ENCODE measurements at places on chromosomes 5 and 9. TPM values are rescaled to one million over a fixed set of nuclear protein-coding genes. Genes with fewer than 3 reads are reported as not detected.

Gene DEPDC1B
- 10.6 TPM for total RNA-seq

Gene ANKS6
- 25.7 TPM for total RNA-seq

Gene DYNC2I2
- 72.5 TPM for total RNA-seq

Gene DRD1
- total RNA-seq = not detected

Gene PTPDC1
- 8.9 TPM for total RNA-seq

Gene OR2K2
- total RNA-seq = 0.08 TPM

Measured in kidney epithelial cell (primary cell).